ENCODE measurements at places on chromosomes 6 and 20. TPM values are rescaled to one million over a fixed set of nuclear protein-coding genes. Genes with fewer than 3 reads are reported as not detected.

Gene KIF25
- total RNA-seq = not detected

Gene GGTLC1
- total RNA-seq = not detected

Gene VSTM2L
- total RNA-seq = 0.15 TPM

Gene SIGLEC1
- not detected for total RNA-seq

Gene MOG
- not detected for total RNA-seq

Gene NSFL1C
- total RNA-seq = 81.3 TPM

Gene ECT2L
- total RNA-seq = not detected

Gene MCHR2
- total RNA-seq = not detected

Gene CLDN20
- total RNA-seq = not detected

Gene ACAT2
- 65.6 TPM for total RNA-seq

Gene TFAP2C
- total RNA-seq = not detected
